Activated CD8-positive, alpha-beta memory T cell treated with anti-CD3 and anti-CD28 coated beads, Interleukin-2, amount 10 ng/mL, durations not matched to agents 7 days and 5 days (primary cell): ENCODE measurements at places on chromosomes 4 and X. TPM values are rescaled to one million over a fixed set of nuclear protein-coding genes. Genes with fewer than 3 reads are reported as not detected.

DNA sequence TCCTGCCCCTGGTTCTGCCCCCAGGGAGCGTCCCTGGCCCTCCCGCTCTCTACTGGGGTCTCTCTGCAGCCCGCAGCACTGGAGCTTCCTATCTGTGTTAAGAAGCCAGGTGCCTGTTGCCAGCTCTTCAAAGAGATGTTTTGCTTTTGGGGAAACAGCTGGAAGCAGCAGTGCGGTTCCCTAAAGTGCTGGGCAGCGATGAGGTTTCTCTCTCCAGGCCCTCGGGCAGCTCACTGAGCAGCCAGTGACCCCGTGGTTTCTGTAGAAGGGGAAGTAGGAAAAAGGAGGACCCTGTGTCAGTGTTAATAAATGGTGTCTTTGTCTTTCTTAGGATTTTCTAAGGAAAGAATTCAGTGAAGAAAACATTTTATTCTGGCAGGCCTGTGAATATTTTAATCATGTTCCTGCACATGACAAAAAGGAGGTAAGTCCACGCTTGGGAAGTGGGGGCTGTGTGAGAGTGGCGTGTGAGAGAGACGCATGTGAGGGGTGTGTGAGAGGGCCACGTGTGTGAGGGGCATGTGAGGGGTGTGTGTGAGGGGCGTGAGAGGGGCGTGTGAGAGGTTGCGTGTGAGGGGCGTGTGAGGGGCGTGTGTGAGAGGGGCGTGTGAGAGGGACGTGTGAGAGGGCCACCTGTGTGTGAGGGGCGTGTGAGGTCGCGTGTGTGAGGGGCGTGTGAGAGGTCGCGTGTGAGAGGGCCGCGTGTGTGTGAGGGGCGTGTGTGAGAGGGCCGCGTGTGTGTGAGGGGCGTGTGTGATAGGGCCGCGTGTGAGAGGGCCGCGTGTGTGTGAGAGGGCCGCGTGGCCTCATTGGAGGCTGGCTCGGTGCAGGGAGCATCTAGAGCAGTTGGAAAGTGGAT, 27.1 kb upstream of the HGFAC start:
- H3K27me3 ChIP-seq = no peaks in the 10 kb centered on the region
- H3K4me3 ChIP-seq = no peak overlapping the region
- no peaks in the 10 kb centered on the region for H3K4me1 ChIP-seq

GRCh38 chrX:67780694-67781109, 236.9 kb downstream of the AR start:
- no peaks in the 10 kb centered on the region for H3K27me3 ChIP-seq
- no peak for DNase-seq
- H3K4me3 ChIP-seq = no peak overlapping the region
- H3K27ac ChIP-seq = no peak overlapping the region

- peaks cover 19% of the 10 kb centered on the region for H3K27me3 ChIP-seq
- H3K4me1 ChIP-seq = no peaks in the 10 kb centered on the region
- DNase-seq = no peak
Observed at GRCh38 chr4:133156556-133156955, 7.5 kb downstream of the PCDH10 start.

GRCh38 chr4:129545599-129546278, 449.8 kb downstream of the C4orf33 start:
- H3K4me1 ChIP-seq = no peaks in the 10 kb centered on the region
- H3K36me3 ChIP-seq = no peaks in the 10 kb centered on the region
- DNase-seq = no peak
- H3K27ac ChIP-seq = no peak overlapping the region

GRCh38 chrX:123340696-123341095, 156.6 kb downstream of the GRIA3 start:
- DNase-seq = no peak
- H3K27me3 ChIP-seq = no peaks in the 10 kb centered on the region
- H3K27ac ChIP-seq = no peak overlapping the region

DNA sequence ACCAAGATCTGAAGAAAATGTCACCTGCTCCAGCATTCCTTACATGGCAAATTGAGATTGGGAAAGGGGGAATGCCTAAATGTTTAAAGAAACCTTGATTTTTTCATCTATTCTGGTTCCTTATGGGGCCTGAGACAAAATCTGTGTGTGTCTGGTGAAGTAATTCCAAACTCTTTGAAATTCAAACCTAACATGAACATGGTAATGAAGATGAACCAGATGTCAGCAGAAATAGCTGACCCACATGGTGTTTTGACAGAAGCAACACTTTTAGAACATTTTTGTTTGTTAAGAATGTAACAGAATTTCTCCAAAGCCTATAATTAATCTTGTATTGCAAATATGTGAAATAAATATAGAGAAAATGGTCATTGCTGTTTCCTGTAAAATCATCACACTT, 133.0 kb downstream of the PARM1 start:
- H3K27me3 ChIP-seq = no peaks in the 10 kb centered on the region
- no peaks in the 10 kb centered on the region for H3K36me3 ChIP-seq
- H3K27ac ChIP-seq = no peak overlapping the region
- H3K4me1 ChIP-seq = no peaks in the 10 kb centered on the region
- no peak overlapping the region for H3K4me3 ChIP-seq
- DNase-seq = no peak

DNA sequence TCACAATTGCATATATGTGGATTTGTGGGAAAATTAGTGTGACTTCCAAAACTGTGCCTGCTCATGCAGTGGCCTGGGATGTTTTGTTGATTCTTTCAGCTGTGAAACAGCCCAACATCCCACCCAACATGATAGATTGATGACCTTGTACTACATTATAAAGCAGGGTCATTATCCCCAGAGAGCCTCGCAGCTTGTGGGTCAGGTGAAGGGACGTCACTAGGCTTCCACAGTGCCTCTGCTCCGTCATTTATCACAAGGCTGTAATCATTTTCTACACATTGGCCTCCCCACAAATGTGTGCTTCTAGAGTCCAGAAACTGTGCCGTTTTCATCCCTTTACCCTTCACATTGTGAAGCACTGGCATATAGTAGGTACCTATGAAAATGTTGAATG, 31.6 kb downstream of the ALPK1 start:
- peaks cover 8% of the 10 kb centered on the region for H3K4me1 ChIP-seq
- no peak overlapping the region for H3K4me3 ChIP-seq
- H3K36me3 ChIP-seq = no peaks in the 10 kb centered on the region
- no peak for DNase-seq

Gene AMTN
- not detected for total RNA-seq

DNA sequence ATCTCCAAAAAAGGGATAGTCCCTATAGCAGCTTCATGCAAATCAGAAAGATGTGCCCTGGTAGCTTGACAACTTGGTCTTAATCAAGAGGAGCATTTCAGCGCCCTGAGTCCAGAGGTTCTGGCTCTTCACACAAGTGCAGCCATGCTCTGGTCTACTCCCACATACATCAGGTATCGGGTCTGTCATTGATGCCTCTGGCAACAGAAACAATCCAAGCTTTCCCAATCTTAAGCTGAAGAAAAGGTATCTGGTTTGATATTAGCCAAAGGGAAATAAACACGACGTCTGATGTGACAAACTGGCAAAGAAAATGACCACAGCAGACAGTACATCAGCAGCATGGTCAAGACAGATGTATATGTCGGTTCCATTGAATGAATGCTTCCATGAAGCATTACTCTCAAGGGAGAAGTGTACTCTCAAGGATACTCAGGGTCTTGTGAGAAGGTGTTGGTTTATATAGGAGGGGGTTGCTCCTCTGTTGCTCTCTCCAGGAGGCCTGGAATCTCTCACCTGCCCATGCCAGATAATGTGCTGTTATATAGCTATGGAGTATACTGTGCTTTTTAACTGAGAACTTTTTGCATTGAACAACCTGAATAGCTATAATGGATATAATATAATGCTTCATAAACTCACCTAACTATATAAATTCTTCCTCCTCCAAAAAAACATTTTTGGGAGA, 879.6 kb upstream of the PCDH10 start:
- H3K36me3 ChIP-seq = no peaks in the 10 kb centered on the region
- H3K27ac ChIP-seq = no peak overlapping the region
- no peaks in the 10 kb centered on the region for H3K27me3 ChIP-seq
- no peak for DNase-seq
- H3K4me1 ChIP-seq = no peaks in the 10 kb centered on the region

- H3K4me3 ChIP-seq = no peak overlapping the region
- H3K27me3 ChIP-seq = peaks cover 4% of the 10 kb centered on the region
- no peaks in the 10 kb centered on the region for H3K4me1 ChIP-seq
- H3K36me3 ChIP-seq = no peaks in the 10 kb centered on the region
- no peak overlapping the region for H3K27ac ChIP-seq
Observed at GRCh38 chr4:176044589-176044951, 21.1 kb upstream of the WDR17 start.

GRCh38 chr4:55706541-55706940, 70.4 kb upstream of the NMU start:
- no peak overlapping the region for H3K27ac ChIP-seq
- no peak overlapping the region for H3K4me3 ChIP-seq
- no peaks in the 10 kb centered on the region for H3K4me1 ChIP-seq
- no peak for DNase-seq

GRCh38 chrX:78024349-78025059, 55.1 kb upstream of the PGAM4 start:
- H3K4me3 ChIP-seq = no peak overlapping the region
- no peaks in the 10 kb centered on the region for H3K36me3 ChIP-seq
- H3K27ac ChIP-seq = no peak overlapping the region
- no peak for DNase-seq

Gene F11
- total RNA-seq = not detected

- peaks cover 24% of the 10 kb centered on the region for H3K27me3 ChIP-seq
- no peak overlapping the region for H3K27ac ChIP-seq
- H3K36me3 ChIP-seq = no peaks in the 10 kb centered on the region
- no peak overlapping the region for H3K4me3 ChIP-seq
- no peak for DNase-seq
- no peaks in the 10 kb centered on the region for H3K4me1 ChIP-seq
Observed at GRCh38 chr4:52069571-52069970, 18.5 kb downstream of the SPATA18 start.

DNA sequence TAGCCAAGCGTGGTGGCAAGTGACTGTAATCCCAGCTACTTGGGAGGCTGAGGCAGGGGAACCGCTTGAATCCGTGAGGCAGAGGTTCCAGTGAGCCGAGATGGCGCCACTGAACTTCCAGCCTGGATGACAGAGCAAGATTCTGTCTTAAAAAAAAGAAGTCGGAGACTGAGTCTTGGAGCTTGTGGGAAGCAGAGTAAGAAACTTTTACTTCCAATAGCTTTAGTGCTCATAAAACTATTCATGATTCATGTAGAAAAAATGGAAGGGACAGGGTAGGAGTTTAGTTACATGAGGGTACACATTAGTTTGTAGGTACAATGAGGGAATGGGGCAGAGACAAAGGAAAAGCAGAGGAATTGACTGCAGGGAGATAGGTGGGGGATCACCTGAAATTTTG, 19.3 kb downstream of the RAP2C start:
- H3K27ac ChIP-seq = no peak overlapping the region
- H3K4me1 ChIP-seq = peaks cover 1% of the 10 kb centered on the region
- no peak for DNase-seq

DNA sequence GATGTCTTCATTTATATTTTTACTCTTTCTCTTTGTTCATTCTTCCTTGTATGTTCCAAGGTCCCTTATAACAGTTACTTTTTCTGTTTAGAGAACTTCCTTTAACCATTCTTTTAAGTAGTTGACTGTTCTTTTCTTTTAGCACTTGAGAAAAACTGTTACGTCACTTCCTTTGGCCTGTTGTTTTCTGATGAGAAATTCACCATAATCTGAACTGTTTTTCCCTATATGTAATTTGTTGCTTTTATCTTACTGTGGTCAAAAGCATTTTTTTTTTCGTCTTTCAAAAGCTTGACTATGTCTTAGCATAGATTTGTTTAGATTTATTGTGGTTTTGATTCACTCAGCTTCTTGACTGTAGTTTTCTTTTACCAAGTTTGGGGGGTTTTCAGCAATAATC, 1660.3 kb upstream of the PCDH10 start:
- H3K36me3 ChIP-seq = no peaks in the 10 kb centered on the region
- H3K4me1 ChIP-seq = no peaks in the 10 kb centered on the region
- H3K27me3 ChIP-seq = no peaks in the 10 kb centered on the region
- no peak overlapping the region for H3K27ac ChIP-seq
- DNase-seq = no peak

- H3K27me3 ChIP-seq = no peaks in the 10 kb centered on the region
- no peak for DNase-seq
- peaks cover 2% of the 10 kb centered on the region for H3K36me3 ChIP-seq
Observed at GRCh38 chr4:87038837-87039615, 104.2 kb downstream of the AFF1 start.

GRCh38 chr4:183249854-183250253, 70.2 kb downstream of the CLDN22 start:
- H3K36me3 ChIP-seq = no peaks in the 10 kb centered on the region
- H3K27ac ChIP-seq = no peak overlapping the region
- H3K4me1 ChIP-seq = no peaks in the 10 kb centered on the region
- no peak for DNase-seq
- H3K27me3 ChIP-seq = peaks cover 29% of the 10 kb centered on the region

DNA sequence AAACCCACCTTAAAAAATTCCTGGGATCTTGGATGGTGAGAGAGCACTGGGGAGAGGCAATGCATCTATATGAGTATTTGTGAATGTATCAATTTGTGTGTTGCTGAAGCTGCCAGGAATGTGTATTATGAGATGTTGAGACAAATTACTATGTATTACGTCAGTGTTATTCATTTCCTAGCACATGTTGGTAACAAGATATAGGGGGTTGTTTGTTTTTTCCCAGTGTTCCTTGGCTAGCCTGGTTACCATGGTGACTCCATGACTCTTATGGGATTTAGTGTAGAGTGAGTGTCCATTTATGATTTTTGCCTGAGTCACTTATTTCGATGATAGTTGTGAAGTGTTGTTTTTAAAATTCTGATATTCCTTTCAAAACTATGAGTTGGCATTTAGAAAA, 65.6 kb downstream of the RAB40A start:
- no peaks in the 10 kb centered on the region for H3K4me1 ChIP-seq
- no peak overlapping the region for H3K4me3 ChIP-seq
- DNase-seq = no peak
- no peaks in the 10 kb centered on the region for H3K36me3 ChIP-seq
- no peak overlapping the region for H3K27ac ChIP-seq
- no peaks in the 10 kb centered on the region for H3K27me3 ChIP-seq

DNA sequence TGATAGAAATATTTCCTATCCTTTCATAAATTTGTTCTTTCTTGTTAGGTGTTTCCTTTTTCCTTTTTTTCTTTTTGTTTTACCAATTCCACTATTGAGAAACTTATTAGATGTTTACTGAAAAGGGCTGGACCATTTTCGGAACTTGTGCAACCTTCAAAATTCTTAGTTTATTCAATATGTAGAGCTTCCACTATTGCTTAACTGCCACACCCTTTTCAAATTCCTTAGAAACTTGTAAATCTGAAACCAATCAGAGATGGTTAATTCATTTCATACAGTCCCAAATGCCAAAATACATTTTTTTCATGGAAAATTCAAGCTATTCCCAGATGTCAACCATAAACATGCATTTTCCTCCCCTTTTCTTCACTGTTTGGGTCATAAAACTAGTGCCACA, 66.1 kb upstream of the SLC39A8 start:
- H3K4me3 ChIP-seq = no peak overlapping the region
- no peak for DNase-seq
- H3K36me3 ChIP-seq = no peaks in the 10 kb centered on the region

- no peaks in the 10 kb centered on the region for H3K27me3 ChIP-seq
- H3K4me3 ChIP-seq = no peak overlapping the region
- H3K4me1 ChIP-seq = no peaks in the 10 kb centered on the region
- no peaks in the 10 kb centered on the region for H3K36me3 ChIP-seq
- DNase-seq = no peak
Observed at GRCh38 chrX:38080808-38081207, 74.5 kb downstream of the SYTL5 start.

- H3K4me1 ChIP-seq = no peaks in the 10 kb centered on the region
- H3K36me3 ChIP-seq = no peaks in the 10 kb centered on the region
- no peak overlapping the region for H3K4me3 ChIP-seq
- peaks cover 24% of the 10 kb centered on the region for H3K27me3 ChIP-seq
- DNase-seq = no peak
Observed at GRCh38 chr4:10299601-10300000, 157.6 kb downstream of the ZNF518B start.
